Activated CD4-positive, alpha-beta memory T cell treated with anti-CD3 and anti-CD28 coated beads, Interleukin-2, amount 10 ng/mL, durations not matched to agents 7 days and 5 days (primary cell): ENCODE measurements at places on chromosomes 3 and 15.
A peak's percentile ranks its signal among the peaks of the same experiment; 100 is the strongest.

DNA sequence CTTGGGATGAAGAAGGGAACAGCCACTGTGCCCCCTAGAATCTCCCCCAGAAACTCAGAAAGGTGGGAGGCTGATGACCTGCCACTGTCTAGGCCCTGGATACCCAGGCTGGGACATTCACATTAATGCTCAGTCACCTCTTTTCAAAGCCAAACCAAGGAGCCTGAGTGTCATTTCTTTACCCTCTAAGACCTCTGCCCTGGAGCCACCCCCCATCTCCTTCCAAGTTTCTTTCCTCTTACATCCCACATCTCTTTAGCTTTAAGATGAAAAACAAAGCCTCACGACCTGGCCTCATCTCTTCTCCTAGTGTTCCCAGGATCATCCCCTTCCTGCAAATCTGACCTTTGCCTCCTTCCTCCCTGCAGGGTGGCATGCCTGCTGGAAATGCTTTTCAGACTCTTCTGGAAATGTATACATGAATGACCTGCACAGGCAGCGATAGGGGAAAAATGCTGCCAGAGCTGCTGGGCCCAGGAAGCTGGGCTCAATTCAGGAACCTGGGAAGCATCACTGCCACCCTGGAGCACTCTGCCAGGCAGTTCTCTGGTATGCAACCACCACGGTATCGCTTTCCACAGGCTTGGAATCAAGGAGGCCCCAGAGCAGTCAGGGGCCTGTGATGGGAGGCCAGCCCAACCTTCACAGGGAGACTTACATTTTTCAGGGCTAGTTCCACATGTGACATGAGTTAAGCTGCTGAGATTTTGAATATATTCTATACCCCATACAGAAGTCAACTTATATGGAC lies 67.6 kb downstream of the DAPK2 start:
- no peak for DNase-seq

DNA sequence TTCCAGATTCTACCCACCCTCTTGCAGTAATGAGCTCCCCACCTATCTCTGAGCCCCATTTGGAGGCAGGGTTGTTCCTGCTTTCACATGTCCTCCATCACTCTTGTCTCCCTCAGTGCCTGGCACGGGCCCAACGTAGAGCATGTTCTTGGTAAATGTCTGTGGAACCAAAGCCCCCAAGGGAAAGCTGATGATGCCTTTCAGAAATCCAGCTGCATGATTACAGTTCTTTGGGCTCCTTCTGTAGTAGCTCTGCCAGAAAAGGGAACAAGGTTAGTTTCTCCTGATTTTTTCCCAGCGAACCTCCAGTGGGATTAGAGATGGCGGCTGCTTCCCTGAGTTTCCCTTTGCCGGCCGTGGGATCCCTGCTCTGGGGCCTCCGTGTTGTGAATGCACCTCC lies 39.3 kb downstream of the CGNL1 start:
- DNase-seq, result no peak

- no peak for DNase-seq
These were observed 51.4 kb downstream of the FAM43A start for GRCh38 chr3:194736896-194737600.

DNA sequence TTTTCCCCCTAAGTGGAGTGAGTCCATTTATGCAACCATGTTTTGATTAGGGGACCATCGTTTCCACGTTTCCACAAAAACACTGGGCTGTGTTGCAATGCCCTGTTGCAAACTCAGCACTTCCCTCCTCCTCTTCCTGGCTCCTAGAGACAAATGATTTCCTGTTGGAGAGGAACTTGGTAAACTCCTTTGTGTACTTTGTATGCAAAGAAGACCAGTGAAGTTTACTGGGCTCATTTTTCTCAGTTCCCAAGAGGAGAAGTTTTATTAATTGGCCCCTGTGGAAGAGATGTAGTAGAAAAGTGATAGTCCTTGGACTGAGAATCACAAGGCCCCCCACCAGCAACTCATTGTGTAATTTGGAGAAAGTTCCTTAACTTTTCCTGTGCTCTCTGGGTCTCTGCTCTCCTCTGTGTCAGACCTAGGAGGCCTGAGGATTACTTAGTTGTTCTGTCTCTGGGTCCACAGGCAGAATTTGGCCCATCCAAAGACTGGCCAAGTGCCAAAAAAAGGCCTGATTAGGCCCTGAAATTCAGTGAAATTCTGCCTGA lies 95.0 kb downstream of the ATG7 start:
- no peak for DNase-seq

DNA sequence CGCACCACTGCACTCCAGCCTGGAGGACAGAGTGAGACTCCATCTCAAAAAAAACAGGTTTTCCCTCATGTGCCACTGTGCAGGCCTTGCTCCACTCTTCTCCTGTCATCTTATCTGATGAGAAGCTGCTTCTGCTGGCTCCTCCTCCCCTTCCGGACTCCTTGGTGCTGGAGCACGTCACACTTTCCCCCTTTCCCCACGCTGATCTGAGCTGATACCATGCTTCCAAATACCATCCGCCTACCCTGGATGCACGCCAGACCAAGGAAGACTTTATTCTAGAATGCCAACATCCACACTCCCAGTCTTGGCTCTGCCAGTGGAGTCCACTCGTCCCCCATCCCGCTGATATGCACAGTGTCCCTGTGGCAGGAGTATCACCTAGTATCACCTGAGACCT lies 31.3 kb downstream of the HOMER2 start:
- no peak for DNase-seq

DNA sequence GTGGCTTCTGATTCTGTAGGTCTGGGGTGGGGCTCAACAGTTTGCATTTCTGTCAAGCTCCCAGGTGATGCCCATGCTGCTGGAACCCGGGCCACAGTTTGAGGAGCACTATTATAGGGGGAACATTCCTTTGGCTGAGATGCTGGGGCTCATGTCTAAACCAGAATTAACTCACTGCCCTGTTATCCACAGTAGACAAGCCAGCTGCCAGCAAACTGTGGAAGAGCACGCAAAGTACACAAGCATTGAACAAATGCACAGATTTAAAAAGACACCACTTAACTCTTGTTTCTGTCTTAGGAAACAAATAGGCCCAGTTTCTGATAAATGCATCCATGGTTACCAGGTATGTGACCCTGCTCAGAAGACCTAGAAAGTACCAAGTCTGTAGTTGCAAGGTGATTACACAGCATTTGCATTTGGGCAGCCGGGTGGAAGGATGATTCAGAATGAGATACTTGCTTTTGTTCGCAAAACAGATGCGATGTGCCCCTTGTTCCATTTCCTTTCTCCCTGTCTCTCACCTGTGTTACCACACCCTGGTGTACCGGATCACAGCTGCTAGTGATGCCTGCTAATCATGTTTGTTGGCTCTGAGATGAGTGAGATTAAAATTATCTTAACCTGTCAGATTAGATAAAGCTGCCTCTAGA lies 12.4 kb downstream of the GYG1 start:
- peak; percentile 54 for DNase-seq

DNA sequence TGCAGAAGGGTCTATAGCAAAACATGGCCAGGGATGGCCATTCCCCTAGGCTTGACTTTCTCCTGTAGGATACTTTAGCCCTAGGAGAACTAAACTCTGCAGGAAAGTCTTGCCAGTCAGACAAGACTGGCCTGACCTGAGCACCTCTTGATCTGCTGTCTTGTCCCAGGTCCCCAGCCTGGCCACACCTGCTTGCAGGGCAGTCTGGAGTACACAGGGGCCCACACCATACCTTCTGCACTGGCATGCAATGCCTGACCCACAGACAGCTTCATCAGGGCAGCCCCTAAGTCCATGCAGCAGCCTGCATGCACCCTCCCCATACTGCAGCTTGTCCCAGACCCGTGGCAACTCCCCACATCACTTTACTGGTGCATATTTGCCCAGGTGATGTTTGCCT lies 204.6 kb downstream of the LRRC3B start:
- DNase-seq, result no peak

GRCh38 chr15:56950979-56951378 lies 32.5 kb downstream of the TCF12 start:
- no peak for DNase-seq
